ENCODE measurements at places on chromosomes 11 and 22.

- DNase-seq: no peak
Measured at GRCh38 chr11:5242933-5243815, 6.5 kb downstream of the HBG1 start.

DNA sequence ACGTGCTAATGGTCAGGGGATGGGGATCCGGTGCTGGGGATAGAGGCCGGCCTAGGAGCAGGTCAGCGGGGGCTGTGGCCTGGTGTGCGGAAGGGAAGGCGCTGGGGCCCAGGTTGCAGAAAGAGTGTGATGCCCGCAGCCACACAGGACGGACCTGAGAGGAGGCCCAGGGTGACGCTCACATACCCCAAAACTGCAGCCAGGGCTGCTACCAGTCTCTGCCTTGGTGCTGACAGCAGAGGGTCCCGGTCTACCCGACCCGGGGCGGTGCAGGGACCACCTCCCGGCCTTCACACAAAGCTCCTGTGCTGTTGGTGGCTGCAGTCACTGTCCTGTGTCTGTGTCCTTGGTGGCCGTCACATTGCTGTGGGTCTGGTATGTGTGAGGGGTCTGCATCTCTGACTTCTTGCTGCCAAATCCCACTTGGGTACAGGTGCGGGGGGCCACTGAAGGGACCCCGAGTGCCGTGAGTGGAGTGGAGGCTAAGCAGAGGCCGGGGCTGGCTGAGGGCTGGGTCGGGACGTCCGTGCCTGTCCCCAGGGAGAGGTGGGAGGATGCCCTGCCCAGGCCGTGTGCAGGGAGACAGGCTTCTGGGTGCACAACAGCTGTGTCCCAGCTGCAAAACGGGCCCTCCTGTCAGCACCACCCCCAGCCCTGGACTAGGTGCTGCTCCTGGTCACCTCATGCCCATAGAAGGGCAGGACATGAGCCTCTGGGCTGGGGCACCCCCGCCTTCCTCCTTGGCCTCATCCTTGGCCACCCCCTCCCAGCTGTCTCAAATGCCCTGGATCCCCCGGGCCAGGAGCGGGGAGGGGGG is 1.5 kb downstream of the LSP1 start:
- no peak for DNase-seq

GRCh38 chr11:47189100-47189834 is 3.0 kb upstream of the PACSIN3 start:
- no peak for DNase-seq

GRCh38 chr11:77799338-77799737 is 21.2 kb downstream of the RSF1 start:
- no peak for DNase-seq

- DNase-seq: no peak
Measured at GRCh38 chr22:38842512-38843200, 1.2 kb downstream of the NPTXR start.

- DNase-seq: no peak
Measured at GRCh38 chr22:49395617-49396016, 432.1 kb downstream of the BRD1 start.

DNA sequence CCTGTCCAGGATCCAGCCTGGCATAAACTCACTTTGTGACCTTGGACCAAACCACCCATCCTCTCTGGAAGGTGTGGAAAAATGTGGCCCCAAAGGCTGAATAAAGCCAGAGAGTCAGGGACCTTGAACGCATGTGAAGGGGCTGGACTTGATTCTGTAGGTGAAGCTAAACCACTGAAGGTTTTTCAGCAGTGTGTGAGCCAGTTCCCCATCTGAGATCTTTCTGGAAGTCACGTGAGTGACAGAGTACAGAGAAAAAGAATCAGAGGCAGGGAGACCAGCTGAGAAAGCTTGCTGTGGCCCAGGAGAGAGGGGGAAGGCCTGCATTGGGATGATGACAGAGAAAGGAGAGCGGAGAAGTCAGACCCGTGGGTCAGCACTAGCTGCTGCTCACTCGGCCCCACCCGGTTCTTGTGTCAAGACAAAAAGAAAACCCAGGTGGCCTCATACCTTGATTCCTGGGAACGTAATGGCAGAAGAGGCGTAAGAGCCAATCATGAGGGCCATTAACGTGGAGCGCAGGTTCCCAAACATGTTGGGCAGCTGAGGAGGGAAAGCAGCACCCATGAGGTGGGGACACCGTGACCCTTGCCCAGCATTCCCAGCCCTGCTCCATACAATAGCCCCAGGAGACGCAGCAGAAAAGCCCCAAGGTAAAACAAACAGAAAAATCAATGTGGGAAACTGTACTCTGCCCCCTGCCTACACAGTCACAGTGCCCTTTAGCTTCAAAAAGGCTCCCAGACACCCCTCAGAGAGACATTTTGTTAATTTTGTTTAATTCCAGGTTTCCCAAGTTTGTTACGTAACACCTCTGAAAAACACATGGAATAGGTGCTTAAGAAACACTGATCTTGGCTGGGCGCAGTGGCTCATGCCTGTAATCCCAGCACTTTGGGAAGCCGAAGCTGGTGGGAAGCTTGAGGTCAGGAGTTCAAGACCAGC is 17.9 kb downstream of the SLC43A1 start:
- DNase-seq: no peak

DNA sequence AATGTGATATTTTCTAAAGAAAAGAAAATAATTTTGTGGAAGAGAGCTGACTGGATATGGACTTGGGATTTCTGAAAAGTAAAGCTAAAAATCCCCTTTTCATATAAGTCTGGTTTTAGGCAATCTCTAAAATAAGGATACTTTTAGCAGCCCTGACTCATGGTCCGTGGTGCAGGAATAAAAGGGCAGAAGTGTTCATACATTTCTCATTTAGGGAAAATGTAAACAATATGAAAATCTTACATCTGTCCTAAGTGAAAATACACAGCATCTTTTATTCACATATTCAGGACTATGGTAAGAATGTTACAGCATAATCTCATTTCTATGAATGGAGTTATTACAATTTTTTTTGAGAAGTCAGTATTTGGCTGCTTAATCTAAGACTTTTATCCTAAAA is 735 bp upstream of the ETS1 start:
- DNase-seq: no peak

- DNase-seq: no peak
Measured at GRCh38 chr11:57279116-57279515, 42.1 kb upstream of the APLNR start.

GRCh38 chr11:128643661-128644317 is 50.1 kb upstream of the FLI1 start:
- no peak for DNase-seq

GRCh38 chr11:73297702-73298101 is 10.4 kb upstream of the ARHGEF17 start:
- no peak for DNase-seq

GRCh38 chr11:29306527-29306926 is 710.3 kb downstream of the KCNA4 start:
- no peak for DNase-seq

GRCh38 chr11:66495401-66495854 is 15.0 kb upstream of the BBS1 start:
- DNase-seq: no peak

DNA sequence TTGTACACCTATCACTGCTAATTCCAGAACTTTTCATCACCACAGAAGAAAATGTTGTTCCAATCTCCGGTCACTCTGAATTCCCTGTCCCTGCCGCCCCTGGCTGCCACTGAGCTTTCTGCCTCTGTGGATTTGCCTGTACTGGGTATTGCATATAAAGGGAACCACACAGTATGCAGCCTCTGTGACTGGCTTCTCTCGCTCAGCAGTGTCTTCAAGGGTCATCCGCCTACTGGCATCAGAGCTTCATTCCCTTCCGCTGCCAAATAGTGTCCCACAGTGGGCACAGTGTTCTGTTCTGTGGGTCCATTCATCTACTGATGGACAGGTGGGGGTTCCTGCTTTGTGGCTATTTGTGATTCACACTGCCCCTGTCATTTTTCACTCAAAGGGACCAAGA is 5.3 kb downstream of the DHCR7 start:
- no peak for DNase-seq

DNA sequence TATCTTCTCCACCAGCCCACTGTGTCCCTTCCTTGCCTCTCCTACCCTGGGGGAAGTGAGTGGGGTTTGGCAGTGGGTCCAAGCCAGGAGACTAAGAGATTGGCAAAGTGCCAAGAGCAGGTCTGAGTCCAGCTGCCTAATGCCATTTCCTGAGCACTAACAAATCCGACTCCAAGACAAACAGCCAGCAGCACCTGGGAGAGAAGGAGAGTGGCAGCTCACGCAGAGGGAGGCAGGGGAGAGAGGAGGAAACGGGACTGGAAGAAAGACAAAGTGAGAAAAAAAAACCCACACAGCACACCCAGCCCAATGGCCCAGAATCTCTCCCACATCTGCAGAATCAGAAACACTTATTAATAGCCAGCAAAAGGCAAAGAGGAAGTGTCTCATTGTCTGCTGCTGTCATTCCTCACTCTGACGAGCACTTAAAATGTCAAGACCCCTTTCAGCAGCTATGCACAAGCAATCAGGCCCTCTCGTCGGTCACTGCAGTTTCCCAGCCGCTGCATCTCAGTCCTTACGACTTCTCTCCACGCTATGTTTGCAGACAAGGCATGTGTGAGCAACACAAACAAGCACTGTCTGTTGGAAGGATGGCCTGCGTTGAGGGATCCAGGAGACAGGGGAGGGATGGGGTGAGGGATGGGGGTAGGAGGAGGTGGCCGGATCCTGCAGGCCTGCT is 558.4 kb upstream of the CADM1 start:
- no peak for DNase-seq

DNA sequence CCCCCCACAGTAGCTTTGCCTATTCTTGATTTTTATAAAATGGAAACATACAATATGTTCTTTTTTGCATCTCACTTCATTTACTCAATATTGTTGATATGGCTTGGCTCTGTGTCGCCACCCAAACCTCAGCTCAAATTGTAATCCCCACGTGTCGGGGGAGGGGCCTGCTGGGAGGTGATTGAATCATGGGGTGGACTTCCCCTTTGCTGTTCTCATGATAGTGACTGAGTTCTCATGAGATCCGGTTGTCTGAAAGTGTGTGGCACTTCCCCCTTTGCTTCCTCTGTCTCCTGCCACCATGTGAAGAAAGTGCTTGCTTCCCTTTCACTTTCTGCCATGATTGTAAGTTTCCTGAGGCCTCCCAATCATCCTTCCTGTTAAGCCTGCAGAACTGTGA is 431.3 kb downstream of the MN1 start:
- no peak for DNase-seq

DNA sequence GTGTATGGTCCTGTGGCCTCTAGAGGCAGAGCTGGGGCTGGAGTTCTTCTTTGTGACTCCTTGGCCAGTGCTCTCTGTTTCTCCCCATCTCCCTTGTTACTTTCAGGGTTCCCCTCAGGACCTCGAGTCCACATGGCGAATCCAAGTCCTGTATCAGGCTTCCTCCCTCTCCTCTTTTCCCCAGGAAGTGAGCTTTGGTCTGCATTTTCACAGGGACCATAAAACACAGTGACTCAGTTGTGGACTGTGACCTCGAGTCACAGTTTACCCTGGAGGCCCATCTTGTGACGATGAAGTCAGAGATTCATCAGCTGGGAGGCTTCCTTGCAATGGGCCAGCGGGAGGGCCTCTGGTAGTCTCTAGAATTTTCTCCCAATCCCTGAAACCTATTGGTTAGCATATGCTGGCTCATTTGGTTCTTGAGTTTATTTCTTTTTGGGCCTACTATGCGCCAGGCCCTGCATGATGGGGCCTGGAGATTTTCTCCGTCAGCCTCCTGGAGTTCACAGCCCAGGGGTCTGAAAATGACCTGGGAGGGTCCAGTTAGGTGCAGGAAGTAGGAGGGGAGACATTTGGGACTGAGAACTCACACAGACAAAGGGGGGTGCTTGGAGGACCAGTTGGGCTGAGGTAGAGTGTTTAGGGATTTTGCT is 100.8 kb downstream of the KIAA1671 start:
- DNase-seq: no peak

- DNase-seq: no peak
Measured at GRCh38 chr22:50731811-50732624, 6.0 kb upstream of the ACR start.

GRCh38 chr11:1031121-1031899 is 5.2 kb downstream of the MUC6 start:
- no peak for DNase-seq

GRCh38 chr11:133606124-133606523 is 73.8 kb upstream of the OPCML start:
- no peak for DNase-seq

- no peak for DNase-seq
Measured at GRCh38 chr22:24429411-24430365, 2.3 kb downstream of the ADORA2A start.

GRCh38 chr11:44944853-44945235 is 5.8 kb downstream of the TP53I11 start:
- DNase-seq: no peak

DNA sequence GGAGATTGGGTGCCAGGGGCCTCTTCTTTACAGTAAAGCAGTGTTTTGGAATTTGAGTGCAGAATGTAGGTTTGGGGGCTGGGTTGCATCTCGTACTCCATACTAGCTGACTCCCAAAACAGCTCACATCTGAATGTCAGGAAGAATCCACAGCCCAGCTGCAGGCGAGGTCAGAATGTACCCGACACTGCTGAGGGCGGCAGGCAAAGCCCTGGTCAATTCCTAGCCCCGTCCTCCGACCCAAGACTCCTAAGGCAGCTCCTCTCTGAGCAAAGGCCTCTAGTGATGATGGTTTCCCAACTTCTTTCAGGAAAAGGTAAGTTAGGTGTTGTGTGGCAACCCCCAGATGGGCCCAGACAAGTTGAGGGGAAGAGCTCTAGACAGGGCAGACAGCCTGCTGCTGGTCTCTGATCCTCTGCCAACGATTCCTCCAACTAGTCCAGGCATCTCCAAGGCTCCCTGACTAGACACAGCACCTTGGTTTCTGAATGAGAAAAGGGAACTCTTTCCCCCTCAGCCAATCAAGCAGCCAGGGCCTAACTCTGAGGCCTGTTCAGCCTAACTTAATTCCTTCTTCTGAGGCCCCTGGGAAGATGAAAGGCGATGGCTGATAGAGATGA is 8.6 kb downstream of the LARGE2 start:
- DNase-seq: no peak

- DNase-seq: no peak
Measured at GRCh38 chr11:86068138-86068871, 579 bp downstream of the PICALM start.

GRCh38 chr11:88619656-88620385 is 282.3 kb upstream of the CTSC start:
- DNase-seq: no peak

- DNase-seq: peak; percentile 5
Measured at GRCh38 chr11:103257360-103257759, 148.1 kb downstream of the DYNC2H1 start.

- no peak for DNase-seq
Measured at GRCh38 chr11:56637500-56637899, 4.7 kb downstream of the OR5AP2 start.

DNA sequence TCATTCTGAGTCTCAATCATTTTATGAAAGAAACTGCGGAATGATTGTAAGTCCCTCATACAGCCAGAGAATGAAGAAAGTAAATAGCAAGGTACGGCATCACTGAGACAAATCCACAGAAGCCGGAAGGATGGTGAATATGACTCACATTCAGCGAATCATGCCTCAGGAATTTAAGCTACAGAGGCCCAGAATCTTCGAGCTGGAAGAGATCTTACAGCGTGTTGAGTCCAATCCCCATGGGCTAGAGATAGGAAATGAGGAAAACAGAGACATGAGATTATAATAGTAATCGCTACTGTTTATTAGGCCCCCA is 173.2 kb downstream of the KIF18A start:
- DNase-seq: no peak

- no peak for DNase-seq
Measured at GRCh38 chr11:29448246-29448877, 568.5 kb downstream of the KCNA4 start.
